ENCODE measurements at places on chromosomes 4 and X.

GRCh38 chrX:68868316-68868715 is 39.5 kb downstream of the EFNB1 start:
- no peak for DNase-seq

DNA sequence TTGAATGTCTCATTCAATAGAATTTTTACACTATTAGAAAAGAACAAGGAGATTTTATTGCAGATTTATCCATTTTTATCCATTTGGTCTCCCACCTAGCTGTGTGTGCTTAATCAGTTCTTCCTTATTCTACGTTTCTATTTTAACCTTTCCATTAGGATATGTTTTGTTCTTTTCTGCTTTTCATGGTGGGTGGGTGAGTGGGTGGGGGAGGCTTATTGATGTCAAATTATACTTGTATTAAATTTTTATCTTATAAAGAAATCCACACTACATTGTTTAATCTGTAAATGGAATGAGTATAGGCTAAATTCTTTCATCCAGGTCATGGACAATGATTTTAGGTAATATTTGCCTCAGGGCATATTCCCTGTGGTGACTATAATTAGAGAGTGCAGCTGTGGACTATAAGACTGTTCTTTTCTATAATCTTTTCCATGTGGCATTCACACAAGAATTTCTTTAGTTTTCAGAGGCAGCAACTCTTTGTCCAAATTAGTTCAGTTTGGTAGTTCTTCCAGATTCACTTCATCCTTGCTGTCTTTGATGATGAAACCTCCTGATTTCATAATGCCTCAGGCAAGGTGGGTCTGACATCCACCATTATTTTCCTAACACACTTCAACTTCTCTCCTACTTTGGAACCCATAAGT is 2451.8 kb downstream of the PCDH7 start:
- DNase-seq = no peak

DNA sequence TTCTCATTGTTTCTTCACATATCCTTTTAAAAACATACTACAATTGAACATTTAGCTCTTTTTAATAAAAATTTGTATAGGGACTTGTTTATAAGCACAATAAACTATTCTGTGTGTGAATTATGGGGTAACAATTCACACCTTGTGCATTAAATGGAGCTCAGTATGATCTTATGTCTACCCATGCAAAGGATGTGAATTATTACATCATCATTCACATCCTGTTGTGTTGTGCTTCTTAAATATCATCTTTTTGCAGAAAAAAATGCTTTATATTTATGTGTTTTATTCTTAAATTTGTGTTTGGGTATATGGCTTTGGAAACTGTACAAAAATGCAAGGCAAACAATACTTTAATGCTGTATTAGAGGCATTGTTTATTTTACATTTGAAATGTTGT is 96.7 kb upstream of the PABPC4L start:
- DNase-seq = no peak

- no peak for DNase-seq
Observed at GRCh38 chr4:10002278-10002677, 19.0 kb downstream of the SLC2A9 start.

DNA sequence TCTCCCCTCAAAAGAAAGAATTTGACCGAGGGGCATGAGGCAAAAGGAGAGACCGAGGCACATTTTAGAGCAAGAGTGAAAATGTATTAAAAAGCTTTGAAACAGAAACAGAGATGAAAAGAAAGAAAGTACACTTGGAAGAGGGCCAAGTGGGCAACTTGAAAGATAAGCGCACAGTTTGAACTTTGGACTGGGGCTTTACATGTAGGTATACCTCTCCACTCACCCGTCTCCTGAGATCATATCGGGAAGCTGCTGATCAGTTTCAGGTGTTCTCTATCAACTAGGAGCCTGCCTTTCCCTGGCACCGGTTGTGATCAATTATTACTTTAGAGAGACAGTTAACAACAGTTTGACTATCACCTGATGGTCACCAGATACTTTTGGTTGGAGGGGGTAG is 2666.5 kb downstream of the ARAP2 start:
- no peak for DNase-seq

DNA sequence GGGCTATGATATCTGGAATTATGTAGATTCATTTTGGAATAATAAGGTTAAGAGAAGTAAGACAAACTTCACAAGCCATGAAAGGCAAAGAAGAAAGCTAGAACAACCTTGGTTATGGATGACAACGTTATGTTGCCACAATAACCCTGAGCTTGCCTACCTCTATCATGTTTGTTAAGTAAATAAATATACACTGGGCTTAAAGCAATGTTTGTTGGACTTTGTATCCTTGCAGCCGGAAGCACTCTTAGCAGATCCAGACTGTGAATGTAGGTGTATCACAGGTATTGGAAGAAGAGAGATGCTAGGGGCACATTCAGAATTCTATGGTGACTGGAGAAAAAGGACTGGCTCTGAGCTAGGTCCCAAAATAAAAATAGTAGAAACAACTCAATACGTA is 214.4 kb downstream of the HS3ST1 start:
- DNase-seq = no peak

GRCh38 chr4:13461191-13461905 is 22.8 kb downstream of the RAB28 start:
- DNase-seq = no peak

DNA sequence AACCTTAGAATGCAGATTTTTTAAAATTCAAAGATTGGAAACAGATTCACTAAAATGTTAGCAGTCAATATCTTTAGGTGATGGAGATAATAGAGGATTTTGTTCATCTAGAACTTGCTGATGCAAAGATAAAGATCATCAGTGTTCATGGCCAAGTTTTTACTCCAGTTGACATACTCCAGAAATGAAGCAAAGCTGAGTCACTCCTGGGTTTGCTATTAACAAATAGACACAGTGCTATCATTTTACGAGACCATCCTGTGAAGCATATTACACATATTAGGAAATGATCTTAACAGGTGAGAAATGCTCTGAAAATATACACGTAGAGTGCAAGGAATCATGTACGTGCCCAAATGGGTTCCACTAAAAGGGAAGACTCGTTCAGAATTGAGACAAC is 170.6 kb upstream of the FAM9B start:
- DNase-seq = no peak

DNA sequence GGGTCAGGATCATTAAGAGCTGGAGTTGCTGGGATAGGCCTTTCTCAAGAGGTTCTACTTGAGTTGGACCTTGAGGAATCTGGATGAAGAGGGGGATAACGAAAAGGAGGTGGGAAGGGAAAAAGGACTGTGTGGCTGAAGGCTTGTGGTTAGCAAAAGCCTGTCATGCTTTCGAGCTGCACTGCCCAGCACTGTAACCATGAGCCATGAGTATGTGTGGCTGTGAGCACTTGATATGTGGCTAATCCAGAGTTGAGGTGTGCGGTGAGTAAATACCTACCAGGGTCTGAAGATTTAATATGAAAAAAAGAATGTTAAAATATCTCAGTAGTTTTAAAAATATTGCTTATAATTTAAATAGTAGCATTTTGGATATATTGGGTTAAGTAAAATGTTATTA is 11.4 kb downstream of the TMEM165 start:
- no peak for DNase-seq

- no peak for DNase-seq
Observed at GRCh38 chrX:9842541-9842940, 56.3 kb downstream of the SHROOM2 start.

DNA sequence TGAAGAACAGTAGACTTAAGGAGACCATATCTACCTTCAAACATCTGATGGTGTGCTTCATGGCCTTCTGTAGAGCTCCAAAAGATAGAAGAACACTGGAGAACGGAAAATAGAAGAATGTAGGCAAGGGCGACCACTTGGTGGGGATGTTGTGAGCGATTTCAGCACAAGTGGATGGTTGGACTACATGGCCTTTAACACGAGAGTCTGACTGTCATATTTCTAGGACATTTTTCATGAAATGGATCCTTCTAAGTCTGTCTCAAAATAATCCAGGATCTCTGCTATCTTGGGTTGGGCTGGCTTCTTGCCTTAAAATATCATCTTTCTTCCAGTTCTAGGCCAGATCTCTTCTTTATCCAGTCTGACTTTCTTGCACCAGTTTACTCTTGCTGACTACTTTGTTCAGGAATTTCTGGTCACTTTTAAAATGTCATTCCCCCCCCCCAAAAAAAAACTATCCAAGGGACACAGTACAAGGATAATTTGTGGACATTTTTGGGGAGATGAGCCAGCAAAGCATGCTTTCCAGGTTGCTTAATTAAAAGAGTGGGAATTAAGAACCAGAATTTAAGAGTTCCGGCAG is 1.2 kb upstream of the MID1IP1 start:
- DNase-seq = no peak

- no peak for DNase-seq
Observed at GRCh38 chr4:58514299-58514698, 1404.1 kb upstream of the IGFBP7 start.

DNA sequence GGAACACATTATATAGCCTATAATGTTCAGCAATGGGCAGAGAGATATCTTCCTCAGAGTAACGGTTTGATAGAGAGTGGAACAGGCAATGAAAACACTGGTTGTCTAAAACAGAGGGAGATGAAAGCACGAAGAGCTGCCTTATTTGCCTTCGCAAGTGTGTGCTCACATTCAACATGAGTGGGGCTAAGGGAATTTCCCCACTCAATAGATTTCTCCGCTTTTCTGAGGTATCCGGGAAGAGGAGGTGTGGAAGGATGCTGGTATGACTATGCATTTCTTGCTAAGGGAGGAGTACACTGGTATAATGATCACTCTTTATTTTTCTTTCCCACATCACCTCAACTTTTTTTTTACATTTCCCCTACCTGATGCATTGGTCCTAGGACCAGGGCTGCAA is 7.8 kb upstream of the GPR82 start:
- no peak for DNase-seq

- no peak for DNase-seq
Observed at GRCh38 chr4:55791666-55792065, 27.9 kb upstream of the EXOC1L start.

DNA sequence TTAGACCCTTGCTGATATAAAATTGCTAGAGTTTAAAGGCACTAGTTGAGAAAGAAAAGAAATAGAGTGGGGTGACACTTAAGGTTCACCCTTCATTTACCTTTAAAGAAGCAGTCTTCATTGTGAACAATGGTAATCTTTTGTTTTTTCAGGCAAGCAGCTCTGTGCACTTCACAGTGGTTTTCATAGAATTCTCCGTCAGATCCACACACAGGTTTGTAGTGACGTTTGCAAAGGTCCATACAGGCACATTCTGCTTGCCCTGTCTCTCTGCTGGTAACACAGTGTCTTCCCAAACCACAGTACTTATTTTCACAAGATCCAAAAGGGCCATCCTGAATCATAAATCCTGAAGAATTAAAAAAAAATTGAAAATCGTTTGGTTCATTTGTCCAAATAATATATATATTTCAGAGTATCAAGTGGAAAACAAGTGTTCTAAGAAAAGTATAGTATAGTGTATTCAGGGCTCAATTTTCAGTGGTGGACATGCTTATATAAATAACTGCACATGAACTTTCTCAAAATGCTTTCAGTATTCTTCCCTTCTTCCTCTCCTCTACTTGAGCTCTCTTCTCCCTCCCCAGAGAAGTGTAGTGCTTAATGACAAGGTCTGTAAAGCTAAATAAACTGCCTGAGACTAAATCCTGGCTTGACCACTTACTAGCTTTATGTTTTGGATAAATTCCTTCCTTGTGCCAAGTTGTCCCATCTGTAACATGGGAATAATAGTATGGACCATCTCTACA is 243.3 kb downstream of the FSTL5 start:
- DNase-seq = no peak

- no peak for DNase-seq
Observed at GRCh38 chr4:38462367-38463055, 201.5 kb upstream of the KLF3 start.

- DNase-seq = no peak
Observed at GRCh38 chr4:7937006-7937405, 2.7 kb downstream of the AFAP1 start.

- peak; percentile 67 for DNase-seq
Observed at GRCh38 chrX:25015486-25016360, at the start of gene ARX. ARX (minus strand) TSS chrX:25015965; CDS start chrX:25015737, 228 bp downstream.

GRCh38 chr4:90982813-90983212 is 855.6 kb downstream of the CCSER1 start:
- DNase-seq = no peak

DNA sequence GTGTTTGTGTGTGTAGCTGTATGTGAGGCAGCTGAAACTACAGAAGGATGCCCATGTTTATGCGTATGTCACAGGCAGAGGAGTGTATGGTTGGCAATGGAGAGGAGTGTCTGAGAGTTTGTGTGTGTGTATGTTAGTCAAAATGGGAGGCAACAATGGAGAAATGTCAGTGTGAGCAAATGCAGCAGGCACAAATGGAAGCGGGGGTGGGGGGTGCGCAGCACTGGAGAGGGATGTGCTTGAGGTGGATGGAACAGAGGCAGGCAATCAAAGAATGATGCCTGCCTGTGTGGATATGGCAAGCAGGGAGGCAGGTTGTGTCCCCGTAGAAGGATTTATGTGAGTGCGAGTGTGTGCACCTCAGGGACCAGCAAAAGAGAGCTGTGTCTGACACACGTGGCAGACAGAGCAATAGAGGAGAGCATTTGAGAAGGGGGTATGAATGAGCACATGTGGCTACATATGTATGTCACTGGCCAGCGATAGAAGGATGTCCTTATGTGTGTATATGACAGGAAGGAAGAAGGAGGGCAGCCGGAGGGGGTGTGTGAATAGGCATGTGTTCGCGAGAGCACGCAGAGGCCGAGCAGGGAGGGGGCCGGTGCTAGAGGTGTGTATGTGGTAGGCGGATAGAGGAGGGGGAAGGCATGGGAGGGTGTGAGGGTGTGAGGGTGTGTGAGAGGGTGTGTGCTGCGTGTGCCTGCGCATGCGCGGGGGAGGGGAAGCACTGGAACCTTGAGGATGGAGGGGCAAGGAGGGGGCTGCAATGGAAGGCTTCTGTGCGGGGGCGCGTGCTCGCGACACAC is 1.1 kb downstream of the PJA1 start:
- DNase-seq = peak; percentile 88

DNA sequence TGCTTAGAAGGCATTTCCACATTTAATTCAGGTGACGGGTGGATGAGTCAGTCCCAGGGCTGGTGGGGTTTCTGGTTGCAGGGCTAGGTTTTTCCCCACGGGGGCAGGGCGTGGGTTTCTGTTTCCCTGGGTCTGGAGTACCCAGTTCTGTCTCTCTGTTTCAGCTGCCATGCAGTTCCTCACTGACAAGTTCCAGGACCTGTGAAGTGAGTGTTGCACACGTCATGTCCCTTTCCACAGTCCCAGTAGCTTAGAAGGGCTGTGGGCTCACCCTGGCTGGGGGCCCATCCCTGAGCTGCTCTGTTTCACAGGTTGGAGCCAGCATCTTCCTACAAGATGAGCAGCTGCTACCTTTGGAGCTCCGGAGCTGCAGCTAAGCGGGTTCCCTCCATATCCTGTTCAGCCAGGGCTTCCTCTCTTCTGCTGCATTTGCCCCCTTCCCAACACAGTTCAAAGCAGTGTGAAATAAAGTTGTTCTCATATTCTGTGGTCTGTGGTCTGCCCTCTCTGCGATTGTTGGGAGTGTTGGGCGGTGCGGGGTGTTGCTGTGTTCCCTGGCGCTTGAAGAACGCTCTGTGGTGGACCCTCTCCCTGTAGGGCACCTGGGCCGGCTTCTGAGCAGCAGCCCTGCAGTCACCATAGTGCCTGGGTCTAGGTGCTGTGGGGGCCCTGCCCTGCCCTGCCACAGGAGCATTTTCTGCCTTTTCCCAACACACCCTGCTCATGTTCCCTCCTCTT is 3.9 kb downstream of the LOC101059915 start:
- no peak for DNase-seq

All from T-helper 2 cell (primary cell).